Cerebellar nuclear complex (tissue), 1 donor: ENCODE measurements at places on chromosomes 1 and 21.
A peak's percentile ranks its signal among the peaks of the same experiment; 100 is the strongest.

DNA sequence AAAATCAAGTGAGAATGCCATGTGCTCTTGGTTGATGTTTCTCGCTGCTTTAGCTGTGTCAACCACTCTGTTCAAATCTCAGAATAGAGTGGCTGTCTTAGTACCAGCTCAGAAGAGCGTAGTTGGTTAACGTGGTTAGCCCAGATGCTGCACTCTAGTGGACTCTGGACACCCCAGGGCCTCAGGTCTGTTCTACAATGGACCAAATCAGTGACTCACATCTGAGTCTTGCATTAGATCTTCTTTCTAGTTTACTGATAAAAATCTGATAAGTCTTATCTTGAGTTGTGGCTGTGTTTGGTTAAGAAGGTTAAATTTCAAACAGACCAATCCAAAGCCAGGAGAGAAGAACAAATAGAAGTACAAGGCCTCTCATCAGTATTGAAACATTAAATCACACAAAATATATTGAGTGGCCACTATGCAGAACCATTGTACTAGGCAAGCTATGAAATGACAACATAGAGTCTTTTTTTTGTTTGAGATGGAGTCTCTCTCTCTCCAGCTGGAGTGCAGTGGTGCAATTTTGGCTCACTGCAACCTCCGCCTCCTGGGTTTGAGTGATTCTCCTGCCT, 104.1 kb downstream of the NR5A2 start:
- DNase-seq: no peak

DNA sequence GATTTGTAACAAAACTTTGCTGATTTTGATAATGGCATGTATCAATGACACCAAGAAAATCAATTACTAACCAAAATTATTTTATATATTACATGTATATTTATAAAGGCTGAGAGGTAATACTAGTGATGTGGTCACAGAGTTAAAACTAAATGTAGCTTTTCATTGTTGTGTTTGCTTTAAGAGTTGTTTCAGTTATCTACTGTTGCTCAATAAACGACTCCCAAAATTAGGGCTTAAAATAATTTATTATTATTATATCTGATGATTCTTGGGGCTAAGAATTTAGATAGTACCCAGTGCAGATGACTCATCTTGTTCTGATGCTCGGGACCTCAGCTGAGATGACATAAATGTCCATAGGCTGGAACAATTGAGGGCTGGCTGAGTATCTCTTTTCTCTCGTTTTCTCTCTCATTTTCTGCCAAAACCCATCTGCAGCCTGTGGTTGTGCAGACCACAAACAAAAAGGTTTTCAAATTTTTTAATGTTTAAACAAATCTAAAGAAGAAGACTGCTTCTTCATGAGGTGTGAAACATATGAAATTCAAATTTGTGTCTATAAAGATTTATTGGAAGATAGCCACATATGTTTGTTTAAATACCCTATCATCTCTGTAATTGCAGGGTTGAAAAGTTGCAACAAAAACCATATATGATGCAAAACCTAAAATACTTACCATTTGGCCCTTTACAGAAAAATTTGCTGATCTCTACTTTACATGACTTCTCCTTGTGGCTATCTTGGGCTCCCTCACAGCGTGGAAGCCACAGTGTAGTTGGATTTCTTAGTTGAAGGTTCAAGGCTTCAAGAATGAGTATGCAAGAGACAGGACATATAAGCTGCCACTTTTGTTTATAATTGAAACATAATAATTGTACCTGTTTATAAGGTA, 14.8 kb upstream of the PTPRC start:
- no peak for DNase-seq

DNA sequence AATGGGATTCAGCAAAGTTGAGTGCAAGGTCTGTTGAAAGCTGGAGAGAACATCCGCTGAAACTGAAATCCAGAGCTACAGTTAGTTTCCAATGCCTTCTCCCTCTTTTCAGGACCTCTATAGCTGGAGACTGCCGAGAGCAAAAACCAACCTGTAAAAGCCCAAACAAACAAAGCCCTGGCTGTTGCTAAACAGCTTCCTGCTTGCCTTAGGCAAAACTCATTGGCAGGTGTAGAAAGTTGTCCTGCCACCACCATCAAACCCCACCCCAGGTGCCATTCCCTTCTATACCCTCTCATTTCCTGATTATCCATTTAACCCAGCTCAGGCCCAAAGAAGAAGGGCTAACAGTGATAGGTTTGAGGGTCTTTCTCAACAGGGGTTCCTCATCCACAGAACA, 24.7 kb downstream of the SCYL3 start:
- no peak for DNase-seq

- no peak for DNase-seq
Observed at GRCh38 chr21:33433425-33434114, 30.4 kb downstream of the IFNGR2 start.

DNA sequence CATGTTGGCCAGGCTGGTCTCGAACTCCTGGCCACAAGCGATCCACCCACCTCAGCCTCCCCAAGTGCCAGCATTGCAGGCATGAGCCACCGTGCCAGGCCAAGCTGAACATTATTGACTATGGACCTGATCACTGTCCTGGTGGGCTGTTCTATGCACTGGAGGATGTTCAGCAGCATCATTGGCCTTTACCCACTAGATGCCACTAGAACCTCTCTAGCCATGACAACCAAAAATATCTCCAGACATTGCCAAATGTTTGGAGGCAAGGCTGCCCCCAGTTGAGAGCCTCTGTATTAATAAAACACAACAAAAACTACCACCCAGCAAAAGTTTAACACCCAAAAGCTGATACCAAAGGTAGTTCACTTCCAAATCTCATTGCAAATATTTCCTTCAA, 110.8 kb upstream of the SOD1 start:
- DNase-seq: no peak

- no peak for DNase-seq
Observed at GRCh38 chr1:113977906-113978305, 1.4 kb upstream of the OLFML3 start.

DNA sequence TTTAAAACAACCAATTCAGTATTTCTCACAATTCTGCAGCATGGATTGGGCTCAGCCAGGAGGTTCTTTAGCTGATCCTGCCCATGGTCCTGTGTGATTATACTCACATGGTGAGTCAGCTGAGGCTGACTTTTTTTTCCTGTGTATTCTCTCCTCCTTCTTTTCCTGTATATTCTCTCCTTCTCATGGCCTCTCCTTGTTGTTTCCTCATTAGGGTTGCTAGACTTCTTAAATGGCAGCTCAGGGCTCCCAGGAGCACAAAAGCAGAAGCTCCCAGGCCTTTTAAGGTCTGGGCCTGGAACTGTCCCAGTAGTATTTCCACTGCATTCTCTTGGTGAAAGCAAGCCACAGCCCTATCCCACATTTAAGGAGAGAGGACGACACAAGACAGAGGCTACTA, 26.8 kb downstream of the VANGL1 start:
- DNase-seq: no peak

- peak; percentile 14 for DNase-seq
Observed at GRCh38 chr1:90134175-90134955, 139.5 kb downstream of the ZNF326 start.

GRCh38 chr21:28663111-28663693, 329.5 kb downstream of the LTN1 start:
- no peak for DNase-seq

- no peak for DNase-seq
Observed at GRCh38 chr1:212944229-212944901, 6.0 kb upstream of the VASH2 start.

DNA sequence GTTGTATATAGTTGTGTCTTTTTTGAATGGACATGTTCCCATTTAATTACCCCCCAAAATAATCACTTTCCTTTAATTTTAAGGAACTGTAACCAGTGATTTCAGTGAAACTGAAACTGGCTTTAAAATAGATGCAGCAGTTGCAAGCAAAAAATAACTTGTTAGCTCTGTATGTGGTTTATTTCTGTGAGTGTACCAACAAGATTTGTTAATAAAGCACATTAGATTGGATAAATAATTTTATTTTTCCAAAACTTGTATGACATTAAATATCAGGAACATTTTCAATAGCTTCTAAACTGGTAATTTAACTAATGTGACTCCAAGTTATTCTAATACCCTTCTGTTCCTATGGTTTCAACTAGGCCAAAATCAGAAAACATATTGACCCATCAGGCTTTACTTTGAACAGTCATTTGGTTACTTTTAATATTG, 184.3 kb upstream of the CACYBP start:
- no peak for DNase-seq

GRCh38 chr1:78715181-78715661, 65.6 kb downstream of the IFI44 start:
- DNase-seq: no peak

DNA sequence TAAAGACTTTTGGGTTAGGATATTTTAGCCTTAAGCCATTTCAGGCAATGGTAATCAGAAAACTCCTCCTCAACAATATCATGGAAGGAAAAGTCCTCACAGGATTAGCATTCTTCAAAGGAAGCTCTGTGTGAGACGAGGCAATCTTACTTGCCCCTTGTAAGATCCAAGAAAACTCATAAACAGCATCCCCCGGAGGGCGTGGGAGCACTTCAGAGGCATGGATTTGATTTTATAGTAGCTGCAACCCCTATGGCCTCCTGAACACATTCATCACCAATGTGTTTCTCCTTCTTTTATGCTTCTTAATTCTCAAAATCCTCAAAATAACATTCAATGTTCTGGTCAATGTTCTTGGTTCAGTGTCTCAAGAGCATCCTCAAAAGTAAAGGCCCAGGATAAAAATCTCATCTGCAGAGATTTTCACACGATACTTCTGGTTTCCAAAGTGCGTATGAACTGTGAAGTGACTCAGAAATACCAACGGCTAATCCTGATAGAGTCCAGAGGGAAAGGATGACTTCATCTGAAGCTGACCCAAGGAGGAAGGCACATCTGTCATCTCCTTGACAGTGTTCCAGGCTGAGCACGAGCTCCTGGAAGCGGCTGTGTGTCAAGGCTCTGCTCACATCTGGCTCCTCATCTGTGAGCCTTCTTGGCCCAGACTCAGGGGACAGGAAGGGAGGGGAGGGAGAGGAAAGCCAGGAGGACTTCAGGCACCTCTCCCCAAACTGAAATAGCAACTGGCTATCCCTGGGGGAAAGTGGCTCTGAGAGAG, 49.3 kb upstream of the PSEN2 start:
- DNase-seq: no peak
